ENCODE measurements at places on chromosomes 3 and 15. TPM values are rescaled to one million over a fixed set of nuclear protein-coding genes. Genes with fewer than 3 reads are reported as not detected.
A peak's percentile ranks its signal among the peaks of the same experiment; 100 is the strongest.

The GPR149 gene
- total RNA-seq: not detected

GRCh38 chr3:156594219-156594683, 39.3 kb upstream of the SSR3 start:
- DNase-seq: no peak

- DNase-seq: no peak
These were observed 289.7 kb downstream of the MAGI1 start for GRCh38 chr3:65749066-65749465.

- peak; percentile 76 for DNase-seq
These were observed 3.8 kb downstream of the HEG1 start for GRCh38 chr3:125051715-125052581.

DNA sequence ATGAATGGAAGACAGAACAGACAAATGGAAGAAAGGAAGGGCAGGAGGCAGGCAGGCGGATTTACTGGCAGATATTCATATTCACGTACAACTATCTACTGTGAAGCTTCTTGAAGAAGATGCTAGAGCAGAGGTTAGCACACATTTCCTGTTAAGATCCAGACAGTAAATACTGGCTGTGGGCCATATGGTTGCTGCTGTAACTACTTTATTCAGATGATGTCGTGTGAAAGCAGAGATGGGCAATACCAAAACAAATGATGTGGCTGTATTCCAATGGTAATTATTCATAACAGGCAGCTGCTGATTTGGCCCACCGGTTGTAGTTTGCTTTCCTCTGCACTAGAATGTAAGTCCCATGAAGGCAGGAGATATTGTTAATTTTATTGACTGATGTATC, 115.7 kb upstream of the PRTG start:
- no peak for DNase-seq

DNA sequence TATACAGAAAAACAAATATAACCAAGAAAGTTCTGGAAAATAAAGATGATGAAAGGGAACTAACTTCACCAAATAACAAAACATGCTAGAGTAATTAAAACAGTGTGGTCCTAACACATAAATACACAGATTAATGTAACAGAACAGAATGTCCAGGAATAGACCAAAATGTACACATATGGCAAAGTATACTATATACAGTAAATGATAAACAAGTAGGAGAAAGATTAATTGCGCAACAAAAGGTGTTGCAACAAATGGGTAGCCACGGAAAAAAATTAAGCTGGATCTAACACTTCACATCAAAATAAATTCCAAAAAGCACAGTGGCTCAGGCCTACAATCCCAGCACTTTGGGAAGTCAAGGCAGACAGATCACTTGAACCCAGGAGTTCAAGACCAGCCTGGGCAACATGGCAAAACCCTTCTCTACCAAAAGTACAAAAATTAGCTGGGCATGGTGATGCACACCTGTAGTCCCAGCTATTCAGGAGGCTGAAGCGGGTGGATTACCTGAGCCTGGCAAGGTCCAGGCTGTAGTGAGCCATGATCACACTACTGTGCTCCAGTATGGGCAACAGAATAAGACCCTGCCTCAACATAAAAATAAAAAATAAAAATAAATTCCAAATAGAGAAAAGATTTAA, 19.8 kb downstream of the SCAP start:
- DNase-seq: no peak

DNA sequence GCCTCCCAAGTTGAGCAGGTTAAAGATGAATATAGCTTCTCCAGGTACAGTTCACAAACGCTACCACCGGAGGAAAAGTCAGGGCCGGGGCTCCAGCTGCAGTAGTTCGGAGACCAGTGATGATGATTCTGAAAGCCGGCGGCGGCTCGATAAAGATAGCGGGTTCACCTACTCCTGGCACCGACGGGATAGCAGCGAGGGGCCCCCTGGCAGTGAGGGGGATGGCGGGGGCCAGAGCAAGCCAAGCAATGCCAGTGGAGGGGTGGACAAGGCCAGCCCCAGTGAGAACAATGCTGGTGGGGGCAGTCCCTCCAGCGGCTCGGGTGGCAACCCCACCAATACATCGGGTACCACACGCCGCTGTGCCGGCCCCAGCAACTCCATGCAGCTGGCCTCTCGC, 61.4 kb downstream of the SNRK start:
- no peak for DNase-seq

GRCh38 chr15:96992817-96993216, 662.3 kb downstream of the NR2F2 start:
- DNase-seq: no peak

The GPR87 gene
- 0.29 TPM for total RNA-seq

DNA sequence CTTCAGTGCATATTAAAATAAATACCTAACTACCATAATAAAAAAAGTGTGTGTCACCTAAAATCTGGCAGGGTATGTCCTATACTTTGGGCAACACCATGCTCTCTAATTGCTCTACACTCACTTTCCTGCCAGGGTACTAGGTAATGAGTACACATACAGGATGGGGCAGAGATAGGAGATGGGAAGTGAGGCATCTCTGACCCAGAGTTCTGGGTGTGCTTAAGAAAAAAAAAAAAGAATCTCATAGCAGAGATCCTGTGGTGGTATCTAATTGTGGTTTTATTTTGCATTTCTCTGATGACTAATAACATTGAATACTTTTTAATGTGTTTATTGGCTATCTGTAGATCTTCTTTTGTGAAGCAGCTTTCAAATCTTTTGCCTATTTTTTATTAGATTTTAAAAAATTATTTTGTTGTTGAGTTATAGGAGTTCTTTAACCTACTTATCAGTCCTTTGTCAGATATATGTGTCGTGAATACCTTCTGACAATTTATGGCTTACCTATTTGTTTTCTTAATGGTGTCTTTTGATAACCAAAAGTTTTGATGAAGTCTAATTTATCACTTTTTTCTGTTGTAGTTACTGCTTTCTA, 48.0 kb downstream of the EEFSEC start:
- no peak for DNase-seq
